Stimulated activated CD4-positive, alpha-beta T cell treated with anti-CD3 and anti-CD28 coated beads, TNF-alpha, amount 100 ng/mL, for 24 hours (primary cell): ENCODE measurements at places on chromosomes 7 and 10.

GRCh38 chr10:127921075-127921752 is 14.3 kb downstream of the PTPRE start:
- no peak for DNase-seq

DNA sequence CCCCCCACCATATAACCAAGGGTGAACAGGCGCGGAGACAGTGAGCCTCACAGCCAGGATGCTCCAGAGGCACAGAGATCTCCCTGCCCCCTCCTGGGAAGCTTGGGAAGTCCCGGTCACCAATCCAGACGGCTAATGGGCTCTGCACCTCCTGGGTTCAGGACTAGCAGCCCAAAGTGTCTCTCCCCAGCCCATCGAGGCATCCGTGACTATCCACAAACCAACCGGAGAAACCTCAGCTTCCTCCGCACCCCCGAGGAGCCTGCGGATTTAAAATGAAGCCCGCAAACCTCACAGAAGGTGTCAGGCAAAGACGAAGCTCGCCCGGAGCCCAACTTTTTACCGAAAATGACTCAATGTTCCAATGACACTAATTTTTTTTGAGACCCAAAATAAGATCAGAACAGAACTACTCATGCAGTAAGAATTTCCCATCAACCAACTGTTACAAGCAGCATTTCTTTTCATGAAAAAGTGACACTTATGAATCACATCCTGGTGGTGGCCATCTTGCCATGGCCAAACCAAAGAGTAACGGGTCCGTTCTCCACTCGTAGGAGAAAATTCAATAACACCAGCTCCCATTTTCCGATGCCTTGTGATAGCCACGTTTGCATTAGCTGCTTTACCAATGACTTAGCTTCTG is 6.0 kb downstream of the PDGFA start:
- DNase-seq, result no peak

- DNase-seq, result no peak
Observed at GRCh38 chr7:158828133-158829020, 932 bp downstream of the ESYT2 start.

- DNase-seq, result no peak
Observed at GRCh38 chr10:116198676-116199035, 74.3 kb downstream of the GFRA1 start.

DNA sequence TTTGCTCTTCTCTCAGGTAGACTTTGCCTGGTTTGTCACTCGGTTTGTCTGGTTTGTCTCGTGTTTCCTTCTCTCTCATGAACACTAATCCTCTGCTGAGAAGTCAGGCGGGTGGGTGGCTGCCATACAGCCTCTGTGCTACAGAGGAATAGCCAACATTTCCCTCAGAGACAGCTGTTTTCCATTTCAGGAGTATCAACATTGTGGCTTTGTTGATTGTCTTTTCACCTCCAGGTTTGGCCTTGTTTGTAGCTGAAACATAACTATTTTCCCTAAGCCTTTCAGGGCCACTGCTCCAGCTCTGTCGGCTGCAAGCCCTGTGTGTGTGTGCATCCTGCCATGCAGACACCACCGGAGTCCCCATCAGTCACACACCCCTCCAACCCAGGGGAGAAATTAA is 122.8 kb downstream of the BAMBI start:
- DNase-seq, result no peak

DNA sequence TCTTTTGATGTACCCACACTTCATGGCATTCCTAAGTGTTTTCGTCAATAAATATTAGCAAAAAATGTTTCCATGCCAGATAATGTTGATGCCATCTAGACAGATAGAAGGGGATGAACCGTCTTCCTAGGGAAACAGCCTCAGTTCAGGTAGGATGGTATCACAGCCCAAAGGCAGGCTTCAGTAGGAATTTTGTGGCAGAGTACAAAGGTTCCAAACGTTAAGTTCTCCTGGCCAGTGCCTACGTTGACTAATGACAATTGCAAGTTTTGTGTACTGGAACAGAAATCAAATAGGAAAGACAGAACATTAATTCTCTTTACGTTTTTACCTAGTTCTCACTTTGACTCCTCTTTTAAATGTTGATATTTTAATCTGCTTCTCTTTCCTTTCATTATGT is 75.0 kb downstream of the ZMYND11 start:
- DNase-seq, result no peak

- no peak for DNase-seq
Observed at GRCh38 chr7:155527664-155528063, 18.7 kb downstream of the CNPY1 start.

- DNase-seq, result no peak
Observed at GRCh38 chr10:100306861-100307260, 20.4 kb upstream of the BLOC1S2 start.

GRCh38 chr7:16061011-16061410 is 360.3 kb downstream of the CRPPA start:
- no peak for DNase-seq

- DNase-seq, result no peak
Observed at GRCh38 chr10:124587811-124588211, 126.2 kb downstream of the LHPP start.

DNA sequence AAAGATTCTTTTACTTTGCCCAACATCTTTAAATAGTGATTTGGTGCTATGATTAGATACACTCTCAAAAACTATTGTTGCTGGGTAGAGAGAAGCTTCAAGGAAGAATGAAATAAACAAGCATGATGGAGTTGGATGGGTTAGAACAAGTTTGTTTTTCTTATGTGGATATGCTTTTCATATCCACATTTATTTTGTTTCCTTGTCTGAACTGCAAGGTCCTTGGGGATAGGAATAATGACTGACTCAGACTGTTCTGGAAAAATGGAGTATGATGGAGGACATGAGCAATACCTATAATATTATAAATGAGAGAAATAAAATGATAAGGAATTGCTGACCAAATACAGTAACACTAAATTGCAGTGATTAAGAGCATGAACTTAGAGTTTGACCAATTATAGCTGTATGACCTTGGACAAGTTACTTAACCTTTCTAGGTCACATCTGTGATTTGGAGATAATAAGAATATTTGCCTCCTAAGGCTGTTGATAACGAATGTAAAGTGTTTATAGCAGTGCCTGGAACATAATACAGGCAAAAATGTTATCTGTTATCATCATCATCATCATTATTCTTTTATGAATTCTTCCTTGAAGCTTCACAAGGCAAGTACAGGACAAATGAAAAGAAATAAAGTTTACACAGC is 847.5 kb downstream of the LRMDA start:
- DNase-seq, result no peak

DNA sequence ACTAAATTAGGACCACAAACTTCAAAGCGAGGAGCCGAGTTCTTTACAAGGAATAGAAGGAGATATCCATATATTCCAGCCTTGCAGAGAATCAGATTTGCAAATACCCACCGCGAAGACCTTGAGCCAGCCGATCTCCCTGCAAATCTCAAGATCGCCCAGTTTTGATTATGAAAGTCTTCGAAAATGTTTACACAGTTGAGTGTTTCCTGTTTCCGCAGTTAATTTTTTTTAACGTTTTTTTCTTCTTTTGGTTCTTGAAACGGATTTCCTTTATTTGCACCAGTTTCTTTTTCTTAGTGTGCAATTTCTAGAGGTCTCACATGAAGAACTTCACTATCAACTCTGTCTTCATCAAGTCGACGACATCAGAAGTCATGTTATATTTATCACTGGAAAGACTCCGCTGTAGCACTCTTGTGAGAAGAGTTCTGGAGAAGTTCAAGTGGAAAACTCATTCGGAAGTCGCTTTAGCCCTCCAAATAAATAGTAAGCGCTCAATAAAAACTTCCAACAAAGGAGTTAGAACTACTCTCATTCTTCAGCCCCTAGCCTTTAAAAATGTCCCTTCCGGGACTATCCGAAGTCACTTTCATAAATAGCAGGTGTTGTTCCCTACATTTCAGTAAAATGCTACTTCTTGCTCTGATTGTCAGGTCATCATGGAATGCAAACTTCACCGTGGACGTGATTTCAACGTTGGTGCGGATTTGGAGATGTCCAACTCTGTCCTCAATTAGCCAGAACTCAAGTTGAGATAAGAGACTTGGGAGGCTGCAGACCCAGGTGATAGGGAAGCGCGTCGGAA is 11.9 kb upstream of the SPAG6 start:
- DNase-seq, result no peak
